Activated T-helper 1 cell treated with anti-CD3 and anti-CD28 coated beads, Interleukin-12 subunit alpha, Interleukin-12 subunit beta, Interleukin-2, Interleukin-4 antibody, amounts not matched to agents 30 ng/mL and 10 ng/mL and 1 ng/mL, durations not matched to agents 14 hours and 24 hours and 36 hours (primary cell): ENCODE measurements at places on chromosomes 12 and 14. TPM values are rescaled to one million over a fixed set of nuclear protein-coding genes. Genes with fewer than 3 reads are reported as not detected.

Gene LRFN5
- not detected in 2 replicates for total RNA-seq

Gene C1QL4
- not detected in 2 replicates for total RNA-seq

Gene PLBD1
- total RNA-seq: not detected in 2 replicates

Gene NEDD8
- total RNA-seq: 177 and 185 TPM in 2 replicates

Gene C12orf50
- 0.07 TPM in 1 of 2 replicates, not detected in the other for total RNA-seq

Gene PCED1B
- 50.8 and 55.5 TPM in 2 replicates for total RNA-seq

Gene DBX2
- total RNA-seq: not detected in 2 replicates

Gene MIP
- not detected in 2 replicates for total RNA-seq

Gene FKBP3
- total RNA-seq: 58.0 and 59.3 TPM in 2 replicates
